SW 1271 (cell line): ENCODE measurements at places on chromosomes 5 and 9.

DNA sequence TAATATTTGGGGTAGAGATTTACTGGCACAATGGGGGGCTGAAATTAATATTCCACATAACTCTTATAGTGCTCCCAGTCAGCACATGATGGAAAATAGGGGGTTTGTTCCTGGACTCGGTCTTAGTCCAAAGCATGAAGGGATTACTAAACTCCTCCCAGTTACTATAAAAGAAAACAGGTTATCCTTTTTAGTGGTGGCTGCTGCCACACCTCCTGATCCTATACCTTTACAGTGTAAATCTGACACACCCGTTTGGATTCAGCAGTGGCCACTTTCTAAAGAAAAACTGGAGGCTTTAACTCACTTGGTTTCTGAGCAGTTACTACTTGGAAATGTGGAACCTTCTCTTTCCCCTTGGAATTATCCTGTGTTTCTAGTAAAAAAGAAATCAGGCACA is 572.9 kb upstream of the PTGER4 start:
- no peak for DNase-seq

DNA sequence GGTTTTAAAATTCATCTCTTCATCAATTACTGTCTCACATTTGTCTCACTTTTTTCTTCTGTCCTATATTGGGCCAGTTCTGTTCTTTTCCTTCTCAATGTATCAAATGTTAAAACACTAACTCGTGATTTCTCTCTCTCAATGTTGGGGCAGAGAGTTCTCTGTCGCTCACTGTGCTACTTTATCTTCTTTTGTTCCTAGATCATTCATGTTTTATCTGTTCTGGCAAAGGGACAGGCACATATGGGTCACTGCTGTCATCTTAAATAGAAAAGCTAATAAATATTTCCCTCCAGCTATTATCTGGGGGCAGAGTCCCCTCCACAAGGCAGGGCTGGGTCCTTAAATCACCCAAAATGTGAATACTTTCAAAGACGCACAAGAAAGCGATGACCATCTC is 214.0 kb downstream of the PTTG1 start:
- no peak for DNase-seq

- no peak for DNase-seq
Measured at GRCh38 chr5:126810596-126811380, 33.9 kb downstream of the LMNB1 start.

DNA sequence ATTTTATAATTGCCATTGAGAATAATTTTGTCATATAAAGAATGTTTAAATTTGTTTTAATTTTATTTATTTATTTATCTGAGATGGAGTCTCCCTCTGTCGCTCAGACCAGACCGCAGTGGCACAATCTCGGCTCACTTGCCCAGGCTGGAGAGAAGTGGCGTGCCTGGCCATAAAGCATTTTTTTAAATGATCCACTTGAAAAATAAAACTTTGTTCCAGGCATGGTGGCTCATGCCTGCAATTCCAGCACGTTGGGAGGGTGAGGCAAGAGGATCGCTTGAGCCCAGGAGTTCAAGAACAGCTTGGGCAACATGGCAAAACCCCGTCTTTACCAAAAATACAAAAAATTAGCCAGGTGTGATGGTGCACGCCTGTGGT is 2.1 kb upstream of the SIT1 start:
- no peak for DNase-seq

DNA sequence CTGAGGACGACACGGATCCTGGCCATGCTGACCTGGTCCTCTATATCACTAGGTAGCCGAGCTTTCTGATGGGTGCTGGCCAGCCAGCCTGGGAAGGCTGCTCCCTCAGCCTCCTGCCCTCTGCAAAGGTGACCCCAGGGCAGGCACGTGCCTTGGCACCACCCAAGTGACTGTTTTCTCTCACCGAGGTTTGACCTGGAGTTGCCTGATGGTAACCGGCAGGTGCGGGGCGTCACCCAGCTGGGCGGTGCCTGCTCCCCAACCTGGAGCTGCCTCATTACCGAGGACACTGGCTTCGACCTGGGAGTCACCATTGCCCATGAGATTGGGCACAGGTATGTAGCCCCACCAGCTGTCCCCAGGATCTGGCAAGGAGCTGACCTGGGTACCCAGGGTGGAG is 3.8 kb downstream of the ADAMTS13 start:
- DNase-seq, result no peak

GRCh38 chr5:148857474-148857873 is 31.1 kb downstream of the ADRB2 start:
- DNase-seq, result no peak
